ENCODE measurements at places on chromosomes 2 and 18. TPM values are rescaled to one million over a fixed set of nuclear protein-coding genes. Genes with fewer than 3 reads are reported as not detected.

GLI2 gene
- 0.32 TPM for total RNA-seq

- no peak for DNase-seq
These were observed 6.5 kb downstream of the GREB1 start for GRCh38 chr2:11540148-11540995.

DNA sequence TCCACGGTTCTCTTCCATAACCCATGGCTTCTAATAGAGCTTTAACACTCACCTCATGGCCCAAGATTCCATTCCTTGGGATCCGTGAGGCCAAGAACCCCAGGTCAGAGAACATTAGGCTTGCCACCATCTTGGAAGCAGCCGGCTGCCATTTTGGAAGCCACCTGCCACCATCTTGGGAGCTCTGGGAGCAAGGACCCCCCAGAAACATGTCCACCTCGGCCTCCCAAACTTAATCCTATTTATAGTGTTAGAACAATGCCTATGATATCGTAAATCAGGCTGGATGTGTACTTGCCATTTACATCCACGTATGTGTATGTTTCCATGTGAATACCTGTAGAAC is 39.9 kb upstream of the HAAO start:
- DNase-seq, result no peak

- no peak for DNase-seq
These were observed 237.3 kb downstream of the CALCRL start for GRCh38 chr2:187210726-187211125.

GRCh38 chr2:3639653-3640052 is 18.3 kb upstream of the ALLC start:
- no peak for DNase-seq
